Left forelimb (tissue), 1 donor: ENCODE measurements at places on chromosomes 3 and 15.

DNA sequence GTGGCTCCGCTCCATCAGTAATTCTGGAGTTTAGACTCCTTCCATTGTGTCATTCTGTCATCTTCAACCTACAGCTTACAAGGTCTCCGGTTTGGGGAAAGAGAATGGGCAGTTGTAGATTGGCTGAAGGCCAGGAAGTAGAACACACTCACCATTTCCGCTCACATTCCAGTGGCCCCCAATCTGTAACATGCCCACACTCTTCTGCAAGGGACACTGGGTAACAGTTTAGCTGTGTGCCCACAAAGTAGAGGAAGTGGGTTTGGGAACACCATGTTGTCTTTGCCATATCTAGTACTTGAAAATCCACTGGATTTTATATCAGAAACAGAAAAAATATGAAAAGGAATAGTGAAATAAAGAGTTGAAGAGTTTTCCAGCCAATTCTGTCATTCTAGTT is 153.5 kb downstream of the SV2B start:
- DNase-seq = no peak

DNA sequence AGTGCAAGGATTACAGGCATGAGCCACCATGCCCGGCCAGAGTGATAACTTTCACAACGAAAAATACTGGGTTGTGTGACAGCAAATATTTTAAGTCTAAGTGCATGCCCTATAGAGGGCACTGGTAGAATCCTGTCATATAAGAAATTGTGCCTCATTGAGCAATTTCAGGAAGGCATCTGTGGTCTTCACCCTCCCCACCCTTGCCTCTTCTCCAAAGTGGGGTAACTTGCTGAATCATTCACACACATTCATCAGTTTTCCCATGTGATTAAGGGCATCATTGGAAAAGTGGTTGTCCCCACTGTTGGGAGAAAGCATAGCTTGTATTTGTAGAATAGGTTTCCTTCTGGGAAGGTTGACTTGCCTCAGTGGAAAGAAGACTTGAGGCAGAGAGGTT is 9.2 kb downstream of the MITF start:
- DNase-seq = no peak

GRCh38 chr3:146268535-146269219 is 17.8 kb upstream of the PLSCR4 start:
- no peak for DNase-seq

DNA sequence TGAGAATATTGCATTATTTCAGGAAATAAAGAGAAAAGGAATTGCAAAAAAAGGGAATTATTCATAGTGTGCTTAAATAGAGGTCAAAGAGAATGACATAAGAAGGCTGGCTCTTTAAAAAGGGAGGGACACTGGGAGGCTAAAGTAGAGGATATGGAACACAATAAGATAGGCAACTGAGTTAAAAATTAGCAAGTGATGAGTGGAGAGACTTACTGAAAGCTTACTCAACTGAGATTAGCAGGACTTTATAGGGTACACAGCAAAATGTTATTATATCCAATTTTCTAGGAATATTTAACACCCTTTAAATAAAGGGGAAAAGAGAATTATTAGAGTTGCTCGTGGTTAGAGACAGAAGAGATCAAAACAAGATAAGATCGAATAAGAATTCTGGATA is 375.2 kb downstream of the LSAMP start:
- no peak for DNase-seq

- no peak for DNase-seq
These were observed 598.7 kb upstream of the TGFBR2 start for GRCh38 chr3:30007668-30008067.

- no peak for DNase-seq
These were observed 775.1 kb upstream of the CFAP20DC start for GRCh38 chr3:59824876-59825275.

- no peak for DNase-seq
These were observed 59.4 kb downstream of the CLASP2 start for GRCh38 chr3:33658621-33658990.
